H4 (cell line): ENCODE measurements at places on chromosomes 5 and 9. TPM values are rescaled to one million over a fixed set of nuclear protein-coding genes. Genes with fewer than 3 reads are reported as not detected.
A peak's percentile ranks its signal among the peaks of the same experiment; 100 is the strongest.

PCDHB12 gene
- total RNA-seq, result 5.2 and 5.6 TPM in 2 replicates

MYOT gene
- total RNA-seq, result not detected in 2 replicates

STKLD1 gene
- total RNA-seq, result 0.62 and 1.0 TPM in 2 replicates

GNA14 gene
- total RNA-seq, result 0.06 TPM in 1 of 2 replicates, not detected in the other

FCN2 gene
- total RNA-seq, result not detected in 2 replicates

ABLIM3 gene
- 6.7 and 14.2 TPM in 2 replicates for total RNA-seq

BARHL1 gene
- not detected in 2 replicates for total RNA-seq

SLCO6A1 gene
- total RNA-seq, result not detected in 2 replicates

HAVCR2 gene
- 0.02 TPM in 1 of 2 replicates, not detected in the other for total RNA-seq

PTTG1 gene
- total RNA-seq, result 530 and 556 TPM in 2 replicates

IL13 gene
- not detected in 2 replicates for total RNA-seq

RARS1 gene
- 204 and 227 TPM in 2 replicates for total RNA-seq

PCDHGA2 gene
- 0.99 and 1.6 TPM in 2 replicates for total RNA-seq

IL5 gene
- not detected in 2 replicates for total RNA-seq

SLC6A18 gene
- total RNA-seq, result not detected in 2 replicates

BICD2 gene
- 18.3 and 24.3 TPM in 2 replicates for total RNA-seq

DNA sequence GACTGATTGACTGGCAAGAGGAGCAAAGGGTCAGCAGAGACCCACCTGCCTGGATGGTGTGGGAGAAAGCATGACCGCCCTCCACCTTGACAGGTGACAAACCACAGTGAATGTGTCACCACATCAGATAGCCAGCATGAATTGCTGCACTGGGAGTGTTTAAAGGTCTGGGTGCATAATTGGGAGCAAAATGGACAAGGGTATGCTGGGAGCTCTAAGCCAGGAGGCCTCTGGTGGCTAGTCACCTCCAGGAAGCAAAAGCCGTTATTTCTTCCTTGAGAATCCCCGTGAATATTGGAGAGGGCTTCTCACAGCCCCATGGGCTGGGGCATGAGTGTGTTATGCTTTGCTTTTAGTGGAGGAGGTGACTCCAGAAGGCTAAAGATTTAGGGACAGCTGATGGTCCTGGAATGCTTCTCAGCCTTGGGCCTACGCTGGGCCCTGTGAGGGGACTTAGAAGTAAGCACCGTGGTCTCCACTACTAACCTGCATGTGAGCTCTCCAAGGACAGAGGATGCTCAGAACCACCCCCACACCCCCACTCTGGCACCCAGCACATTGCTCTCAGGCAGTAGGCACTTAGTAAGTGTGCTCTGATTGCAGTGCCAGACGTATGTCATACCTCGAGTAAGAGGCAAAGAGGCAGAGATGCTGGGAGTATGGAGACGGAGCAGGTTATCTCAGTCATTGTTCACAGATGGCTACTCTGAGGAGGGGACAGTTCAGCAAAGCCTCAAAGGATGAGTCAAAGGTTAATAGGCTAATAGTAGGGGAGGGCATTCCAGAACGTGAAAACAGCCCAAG is 9.1 kb upstream of the IRF1 start:
- no peak for DNase-seq

- DNase-seq, result no peak
These were observed 4.0 kb downstream of the LMBRD2 start for GRCh38 chr5:36147681-36148080.

- DNase-seq, result no peak
These were observed 11.9 kb downstream of the DAB2 start for GRCh38 chr5:39412721-39413394.

GRCh38 chr5:65916636-65917035 is 9.7 kb upstream of the ERBIN start:
- no peak for DNase-seq

GRCh38 chr9:17116400-17116837 is 18.4 kb upstream of the CNTLN start:
- peak; percentile 18 for DNase-seq

DNA sequence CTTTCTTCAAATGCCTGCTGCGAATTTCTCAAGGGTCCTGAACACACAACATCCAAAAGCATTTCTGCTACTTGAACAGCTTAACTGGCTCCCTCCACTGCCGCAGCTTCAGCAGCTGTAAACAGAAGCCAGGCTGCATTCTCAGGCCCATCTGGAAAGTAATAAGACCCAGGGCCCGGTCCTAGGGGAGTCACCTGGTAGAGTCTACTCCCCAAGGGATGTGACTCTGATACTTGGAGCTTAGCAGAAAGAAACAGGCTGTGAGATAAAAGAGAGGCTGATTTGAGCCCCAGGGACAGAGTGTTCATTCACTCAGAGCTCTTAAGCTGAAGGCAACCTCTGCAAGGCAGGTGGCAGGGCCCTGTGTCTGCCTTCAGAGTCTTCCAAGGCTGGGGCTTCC is 356.8 kb downstream of the SPOCK1 start:
- DNase-seq, result no peak

- no peak for DNase-seq
These were observed 336.3 kb downstream of the IRX1 start for GRCh38 chr5:3931976-3932375.

DNA sequence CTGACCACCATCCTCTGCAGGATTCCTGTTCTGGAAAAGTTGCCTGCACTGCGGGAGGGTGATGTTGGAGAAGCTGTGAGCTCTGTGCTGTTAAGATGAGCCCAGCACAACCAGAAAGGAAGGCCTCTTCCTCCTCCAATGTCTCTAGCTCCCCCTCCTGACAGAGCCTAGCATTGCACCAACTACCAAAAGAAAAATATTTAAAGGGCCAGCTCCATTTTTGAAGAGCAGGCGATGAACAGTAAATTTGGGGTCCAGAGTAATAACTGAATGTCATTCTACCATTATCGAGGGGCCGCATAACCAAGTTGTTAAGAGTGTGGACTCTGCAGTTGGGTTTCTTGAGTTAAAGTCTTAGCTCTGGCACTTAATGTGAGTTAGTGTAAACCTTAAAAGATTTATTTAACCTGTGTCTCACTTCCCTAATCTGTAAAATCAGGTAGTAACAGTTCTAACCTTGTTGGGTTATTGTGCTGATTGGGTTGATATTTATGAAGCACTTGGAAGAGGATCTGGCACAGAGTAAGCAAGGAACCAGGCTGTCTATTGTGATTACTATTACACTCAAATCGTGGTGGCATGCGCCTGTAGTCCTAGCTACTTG is 3.9 kb downstream of the TEX53 start:
- peak; percentile 73 for DNase-seq

- no peak for DNase-seq
These were observed 51.1 kb downstream of the NUDT12 start for GRCh38 chr5:103511554-103511885.

- DNase-seq, result no peak
These were observed 405.8 kb downstream of the FAM170A start for GRCh38 chr5:120035181-120035580.

DNA sequence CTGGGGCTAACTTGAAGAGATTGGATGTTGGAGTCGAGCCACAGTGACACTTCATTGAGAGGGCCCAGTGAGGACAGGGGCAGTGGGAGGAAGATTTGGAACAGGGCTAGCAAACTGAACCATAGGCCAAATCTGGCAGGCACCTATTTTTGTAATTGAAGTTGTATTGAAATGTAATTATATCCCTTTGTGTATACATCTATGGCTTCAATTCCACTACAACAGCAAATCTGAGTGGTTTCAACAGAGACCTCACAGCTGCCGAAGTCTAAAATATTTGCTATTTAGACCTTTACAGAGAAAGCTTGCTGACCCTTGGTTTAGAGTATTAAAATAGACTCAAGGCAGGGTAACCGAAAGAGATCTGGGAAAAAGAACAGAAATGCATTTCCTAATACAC is 4.7 kb upstream of the TNFSF8 start:
- DNase-seq, result no peak

- DNase-seq, result no peak
These were observed 2.2 kb downstream of the TNIP1 start for GRCh38 chr5:151078490-151079262.

GRCh38 chr9:128072144-128073021 is 4.4 kb downstream of the SLC25A25 start:
- peak; percentile 58 for DNase-seq

- DNase-seq, result no peak
These were observed 65.8 kb upstream of the PLPP6 start for GRCh38 chr9:4596165-4596922.

- no peak for DNase-seq
These were observed 139.4 kb downstream of the GAPVD1 start for GRCh38 chr9:125400725-125401716.

GRCh38 chr9:36997414-36997813 is 36.7 kb downstream of the PAX5 start:
- DNase-seq, result no peak

- no peak for DNase-seq
These were observed 127.0 kb downstream of the CCDC192 start for GRCh38 chr5:127830157-127830556.

DNA sequence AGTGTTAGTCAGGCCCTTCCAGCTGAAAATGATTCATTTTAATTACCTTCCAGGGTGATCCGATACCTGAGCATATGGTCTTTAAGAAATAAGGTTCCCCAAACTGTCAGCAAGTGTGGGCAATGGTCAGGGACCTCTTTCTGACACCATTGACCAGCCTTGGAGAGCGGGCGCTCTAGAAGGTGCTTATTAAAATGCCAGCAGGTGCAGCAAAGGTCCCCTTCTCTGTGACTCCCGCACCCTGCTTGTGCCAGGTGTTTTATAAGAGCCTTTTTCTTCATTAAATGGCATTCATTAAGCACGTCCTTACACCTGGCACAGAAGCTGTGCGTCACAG is 85.3 kb downstream of the MVB12B start:
- no peak for DNase-seq

- no peak for DNase-seq
These were observed 12.4 kb downstream of the SMAD5 start for GRCh38 chr5:136145030-136145429.

- DNase-seq, result no peak
These were observed 49.2 kb downstream of the MRPL36 start for GRCh38 chr5:1750469-1750868.

GRCh38 chr5:155274484-155274883 is 260.9 kb downstream of the KIF4B start:
- DNase-seq, result no peak

DNA sequence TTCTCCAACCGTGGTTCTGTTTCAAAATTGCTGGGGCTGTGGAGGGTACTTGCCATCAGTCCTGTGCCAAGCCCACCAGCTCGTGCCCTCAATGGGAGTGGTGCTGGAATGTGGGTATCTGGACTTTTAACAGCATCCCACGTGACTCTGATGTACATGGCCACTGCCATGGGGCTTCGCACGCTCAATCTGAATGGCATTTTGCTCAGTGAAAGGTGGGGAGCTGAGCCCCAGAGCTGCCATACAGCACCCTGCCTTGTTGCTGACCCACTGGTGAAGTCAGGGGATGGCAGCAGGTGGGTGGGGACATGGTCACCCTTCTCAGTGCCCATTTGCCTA is 16.6 kb upstream of the SYNPO start:
- no peak for DNase-seq

GRCh38 chr9:135575995-135576631 is 14.6 kb downstream of the PAEP start:
- no peak for DNase-seq

GRCh38 chr9:94511134-94511954 is 43.5 kb upstream of the PCAT7 start:
- no peak for DNase-seq

DNA sequence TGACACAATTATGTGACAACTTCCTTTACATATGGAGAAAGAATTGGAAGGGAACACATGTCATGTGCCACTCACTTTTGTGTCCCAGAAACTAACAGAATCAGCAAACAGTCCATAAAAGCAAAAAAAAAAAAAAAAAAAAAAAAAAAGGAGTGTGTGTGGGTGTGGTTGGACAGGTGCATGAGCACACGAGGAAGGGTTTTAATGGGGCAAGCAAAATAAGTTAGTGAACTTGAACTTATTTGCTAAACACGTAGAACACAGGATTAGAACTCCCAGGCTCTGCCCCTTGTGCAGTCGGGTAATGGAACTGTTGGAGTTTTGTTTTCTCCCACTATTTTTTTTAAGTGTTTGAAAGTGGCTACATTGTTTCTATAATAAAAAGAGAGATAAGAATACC is 74.8 kb upstream of the PJA2 start:
- DNase-seq, result no peak

- peak; percentile 14 for DNase-seq
These were observed 37.3 kb downstream of the PALM2AKAP2 start for GRCh38 chr9:109817146-109817845.

- no peak for DNase-seq
These were observed 10.0 kb downstream of the GPX3 start for GRCh38 chr5:151030379-151030778.

GRCh38 chr5:141834331-141834730 is 43.9 kb downstream of the PCDH1 start:
- DNase-seq, result no peak

DNA sequence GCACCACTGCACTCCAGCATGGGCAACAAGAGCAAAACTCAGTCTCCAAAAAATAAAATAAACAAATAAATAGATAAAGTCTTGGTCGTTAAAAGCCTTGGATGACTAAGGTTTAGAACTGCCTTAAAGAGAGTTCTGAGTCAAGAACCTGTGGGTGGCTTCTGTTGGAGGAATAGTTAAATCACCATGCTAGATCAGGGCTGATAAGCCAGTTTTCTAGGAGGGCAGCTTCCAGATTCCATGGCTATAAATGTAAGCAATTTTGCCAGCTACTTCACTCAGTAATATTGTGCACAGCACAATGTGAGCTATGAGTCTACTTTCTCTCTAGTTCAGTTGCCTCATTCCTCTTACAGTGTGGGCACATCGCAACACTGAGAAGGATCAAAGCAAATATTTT is 242.1 kb upstream of the NUDT12 start:
- peak; percentile 27 for DNase-seq
